NCI-H146 (cell line): ENCODE measurements at places on chromosomes 4 and X.

GRCh38 chr4:119653990-119654389 lies 25.4 kb upstream of the PDE5A start:
- DNase-seq: no peak

- no peak for DNase-seq
Observed at GRCh38 chr4:118284169-118284568, 68.6 kb downstream of the PRSS12 start.

DNA sequence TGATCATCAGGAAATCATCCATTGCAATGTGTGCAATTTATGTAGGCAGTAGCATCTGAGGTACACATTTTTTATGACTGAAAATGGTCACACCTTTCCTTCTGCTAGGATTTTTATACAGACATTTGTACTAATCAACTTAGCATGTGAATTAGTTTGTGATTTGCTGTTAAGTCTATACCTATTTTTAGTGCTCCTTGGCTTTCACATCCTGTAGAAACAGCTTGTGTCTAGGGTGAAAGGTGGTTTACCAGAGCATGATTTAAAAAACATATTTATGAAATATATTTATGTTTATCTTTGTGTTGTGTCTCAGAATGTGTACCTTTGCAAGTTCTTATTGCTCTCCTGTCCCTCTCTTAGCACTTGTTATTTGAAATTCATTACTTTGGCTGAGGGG lies 916.0 kb downstream of the TECRL start:
- no peak for DNase-seq

- DNase-seq: no peak
Observed at GRCh38 chr4:103422467-103423219, 224.5 kb upstream of the CENPE start.

DNA sequence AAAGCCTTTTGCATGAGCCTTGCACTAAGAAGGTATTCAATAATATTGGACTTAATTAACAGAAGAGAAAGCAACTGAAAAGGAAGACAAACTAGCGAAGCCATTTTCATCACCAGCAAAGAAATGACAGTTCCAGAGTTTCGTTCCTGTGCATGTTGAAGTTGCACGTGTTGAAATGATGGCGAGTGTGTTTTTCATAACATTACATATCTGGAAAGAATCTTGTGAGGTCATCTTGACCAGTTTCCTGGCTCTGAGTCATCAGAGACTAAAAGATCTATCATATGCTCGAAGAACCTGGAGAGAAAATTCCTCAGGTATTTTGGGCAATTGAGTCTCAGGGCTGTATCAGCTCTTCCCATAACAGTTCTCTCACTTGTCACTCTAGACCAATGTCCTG lies 106.2 kb upstream of the MAML3 start:
- no peak for DNase-seq

DNA sequence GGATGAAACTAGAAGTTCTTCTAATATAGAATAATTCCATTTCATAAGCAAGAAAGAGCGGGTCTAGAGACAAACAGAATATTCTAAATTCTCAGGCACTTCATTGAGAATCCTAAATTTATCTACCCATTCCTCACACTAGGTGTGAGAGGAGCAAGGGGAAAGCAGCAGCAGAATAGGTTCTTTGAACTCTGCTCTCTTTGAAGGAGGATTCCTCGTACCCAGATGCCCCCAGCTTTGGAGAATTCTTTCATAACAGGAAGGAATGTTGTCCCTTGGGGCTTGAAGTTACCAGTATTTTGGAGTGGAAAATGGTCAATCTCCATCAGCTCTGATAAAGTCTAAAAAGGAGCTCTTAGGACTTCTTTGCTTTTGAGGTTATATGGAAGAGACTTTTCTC lies 59.7 kb upstream of the RASGEF1B start:
- no peak for DNase-seq

DNA sequence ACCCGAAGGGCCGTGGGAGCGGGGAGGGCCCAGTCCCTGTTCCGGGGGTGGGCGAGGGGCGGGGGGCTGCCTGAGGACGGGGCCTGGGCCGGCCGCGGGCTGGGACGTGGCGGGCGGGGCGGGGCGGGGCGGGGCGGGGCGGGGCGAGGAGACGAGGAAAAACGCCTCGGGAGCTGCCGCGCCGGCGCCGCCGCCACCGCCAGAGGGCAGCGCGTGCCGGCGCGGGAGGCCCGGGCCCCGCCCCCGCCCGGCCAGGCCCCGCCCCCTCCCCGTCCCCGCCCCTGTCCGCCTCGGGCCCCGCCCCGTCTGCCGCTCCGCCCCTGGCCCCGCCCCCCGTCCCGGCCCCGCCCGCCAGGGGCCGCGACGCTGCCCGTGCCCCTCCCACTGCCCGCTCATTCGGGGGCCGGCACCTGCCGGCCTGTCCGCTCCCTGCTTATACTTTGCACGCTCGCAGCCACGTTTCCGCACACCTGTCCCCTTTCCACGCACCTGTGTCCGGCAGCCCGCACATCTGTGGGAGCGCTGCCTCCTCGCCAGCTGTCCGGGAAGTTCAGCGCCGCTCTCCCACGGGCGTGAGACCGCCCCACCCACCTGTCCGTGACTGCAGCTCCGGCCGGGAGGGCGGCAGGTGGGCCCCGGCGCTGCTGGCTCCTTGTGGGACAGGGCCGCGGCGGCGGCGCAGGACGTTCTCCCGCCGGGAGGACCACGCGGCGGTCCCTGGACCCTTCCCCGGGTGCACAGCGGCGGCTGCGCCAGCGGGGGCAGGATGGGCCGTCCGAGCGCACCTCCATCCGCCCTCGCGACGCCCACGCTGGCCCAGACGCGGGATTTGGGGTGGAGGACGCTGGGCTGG lies 1.7 kb upstream of the FGFRL1 start:
- peak; percentile 34 for DNase-seq

DNA sequence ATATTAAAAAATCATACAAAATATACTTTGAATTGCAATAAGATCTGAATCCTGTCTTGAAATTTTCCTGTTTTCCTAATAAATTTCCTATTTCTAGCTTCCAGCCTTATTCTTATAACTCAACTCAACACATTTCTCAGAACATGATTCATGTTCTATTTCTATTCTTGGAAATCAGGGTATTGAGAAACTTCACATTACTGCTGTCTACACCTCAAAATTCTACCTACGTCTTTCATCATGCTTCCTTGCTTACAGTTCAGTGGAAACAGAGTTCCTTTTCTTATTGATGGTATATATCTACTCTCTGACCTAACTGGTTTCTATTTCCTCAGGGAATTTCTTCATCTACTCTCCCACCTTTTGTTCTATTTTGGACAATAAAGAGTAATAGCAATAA lies 2139.0 kb downstream of the ARAP2 start:
- DNase-seq: no peak

GRCh38 chr4:183506389-183506735 lies 1.5 kb downstream of the ING2 start:
- no peak for DNase-seq

DNA sequence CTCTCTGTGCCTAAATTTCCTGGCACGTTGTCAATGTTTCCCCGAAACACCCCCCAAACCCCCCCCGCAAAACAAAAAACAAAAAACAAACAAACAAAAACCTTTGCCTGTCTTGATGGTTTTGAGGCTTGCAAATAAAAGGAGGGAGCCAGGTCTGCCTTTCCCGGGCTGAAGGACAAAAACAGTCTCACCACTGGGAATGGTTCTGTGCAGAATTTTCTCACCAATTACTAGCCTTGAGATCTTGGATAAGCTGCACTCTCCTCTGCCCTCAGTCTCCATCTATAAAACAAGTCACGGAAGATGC lies 15.5 kb downstream of the NKX3-2 start:
- DNase-seq: no peak

- no peak for DNase-seq
Observed at GRCh38 chr4:20676501-20677197, 23.6 kb upstream of the PACRGL start.

DNA sequence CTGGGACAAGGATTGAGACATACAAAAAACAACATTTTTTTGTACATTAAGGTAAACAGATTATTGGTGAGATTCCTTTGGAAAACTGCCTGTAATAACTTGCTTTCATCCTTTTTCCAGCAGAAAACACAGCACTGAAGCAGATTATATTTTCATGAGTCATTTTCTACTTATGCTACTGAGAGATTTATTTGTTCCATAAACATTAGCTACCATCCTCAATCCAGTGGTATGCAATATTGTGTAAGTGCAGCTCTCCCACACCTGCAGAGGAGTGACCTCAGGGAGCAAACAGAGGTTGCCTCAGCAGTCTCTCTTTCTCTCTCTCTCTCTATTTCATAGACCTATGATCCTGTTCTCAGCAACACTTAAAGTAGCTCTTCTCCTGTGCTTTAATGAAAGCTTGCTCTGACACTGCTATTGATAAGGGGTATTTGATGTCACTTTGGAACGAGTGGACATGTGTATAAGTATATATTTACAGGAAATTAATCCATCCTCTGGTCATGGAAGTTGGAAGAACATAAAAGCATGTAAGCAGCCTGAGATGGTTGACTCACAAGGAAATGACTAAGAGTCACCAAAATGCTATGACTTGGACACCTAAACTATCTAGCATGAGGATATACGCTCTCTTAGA lies 163.7 kb upstream of the SPANXC start:
- no peak for DNase-seq

GRCh38 chrX:110123331-110123782 lies 120.4 kb downstream of the TMEM164 start:
- no peak for DNase-seq

GRCh38 chrX:116277351-116278225 lies 107.0 kb downstream of the AGTR2 start:
- no peak for DNase-seq

DNA sequence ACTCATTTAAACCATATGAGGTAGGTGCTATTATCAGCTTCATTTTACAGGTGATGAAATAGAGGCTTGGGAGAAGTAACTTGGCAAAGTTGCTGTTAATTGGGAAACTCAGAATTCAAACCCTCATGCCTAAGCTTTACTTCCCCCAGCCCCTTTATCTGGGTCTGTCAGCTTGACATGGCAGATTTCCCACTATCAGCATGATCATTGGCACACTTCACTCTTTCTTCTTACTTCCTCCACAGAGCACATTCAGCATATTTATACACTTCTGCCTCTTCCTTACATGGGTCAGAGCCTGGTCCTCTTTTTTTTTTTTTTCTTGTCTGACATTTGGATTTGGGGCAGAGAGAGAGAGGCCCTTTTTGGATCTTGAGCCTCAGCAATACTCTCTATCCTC lies 56.5 kb upstream of the ARX start:
- no peak for DNase-seq

DNA sequence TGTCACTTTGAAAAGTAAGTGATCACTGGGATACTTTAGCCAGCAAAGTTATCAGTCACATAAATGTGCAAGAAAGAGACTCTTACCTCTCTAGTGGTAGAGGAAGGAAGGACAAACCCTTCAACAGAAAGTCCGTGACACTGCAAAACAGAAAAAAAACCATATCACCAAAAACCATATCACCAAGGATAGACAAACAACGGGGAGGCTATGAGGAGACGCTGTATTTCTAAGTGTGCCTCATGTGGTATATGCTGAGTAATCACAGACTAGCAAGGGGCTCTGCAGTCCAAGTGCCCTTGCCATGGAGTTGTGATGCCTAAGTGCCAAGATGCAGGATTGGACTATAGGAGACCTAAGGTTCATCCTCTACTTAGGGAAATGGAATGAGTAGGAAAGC lies 11.5 kb upstream of the HDAC8 start:
- DNase-seq: no peak

DNA sequence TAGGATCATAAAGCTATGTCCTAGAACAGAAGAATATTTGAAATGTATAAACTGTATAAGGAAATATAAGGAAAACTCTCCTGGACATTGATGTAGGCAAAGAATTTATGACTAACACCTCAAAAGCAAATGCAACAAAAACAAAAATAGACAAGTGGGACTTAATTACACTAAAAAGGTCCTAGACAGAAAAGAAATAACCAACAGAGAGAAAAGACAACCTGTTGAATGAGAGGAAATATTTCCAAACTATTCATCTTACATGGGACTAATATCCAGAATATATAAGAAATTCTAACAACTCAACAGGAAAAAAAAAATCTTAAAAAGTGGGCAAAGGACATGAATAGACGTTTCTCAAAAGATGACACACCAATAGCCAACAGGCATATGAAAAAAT lies 54.4 kb upstream of the PRDX4 start:
- no peak for DNase-seq

- no peak for DNase-seq
Observed at GRCh38 chr4:120658772-120659171, 263.8 kb downstream of the PRDM5 start.

- DNase-seq: no peak
Observed at GRCh38 chrX:68132749-68133148, 300.5 kb downstream of the OPHN1 start.

DNA sequence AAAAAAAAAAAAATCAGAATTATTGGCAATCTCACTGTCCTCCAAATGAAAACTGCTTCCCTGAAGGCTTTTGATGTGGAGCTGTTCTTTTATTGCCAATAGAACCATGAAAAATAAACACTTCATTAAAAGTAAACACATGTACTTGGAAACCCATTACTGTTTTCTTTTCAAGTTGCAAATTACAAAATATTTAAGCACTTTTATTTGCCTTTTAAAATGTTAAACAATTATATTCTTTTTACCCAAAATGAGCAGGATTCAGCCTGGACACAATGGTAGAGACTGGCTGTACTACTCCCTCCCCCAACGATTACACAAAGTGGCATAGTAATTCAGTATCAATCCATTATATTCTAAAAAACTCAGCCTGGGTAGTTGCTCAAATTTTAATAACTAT lies 60.9 kb downstream of the SH2D1A start:
- no peak for DNase-seq

GRCh38 chr4:8201321-8201781 lies 2.3 kb downstream of the SH3TC1 start:
- DNase-seq: no peak

DNA sequence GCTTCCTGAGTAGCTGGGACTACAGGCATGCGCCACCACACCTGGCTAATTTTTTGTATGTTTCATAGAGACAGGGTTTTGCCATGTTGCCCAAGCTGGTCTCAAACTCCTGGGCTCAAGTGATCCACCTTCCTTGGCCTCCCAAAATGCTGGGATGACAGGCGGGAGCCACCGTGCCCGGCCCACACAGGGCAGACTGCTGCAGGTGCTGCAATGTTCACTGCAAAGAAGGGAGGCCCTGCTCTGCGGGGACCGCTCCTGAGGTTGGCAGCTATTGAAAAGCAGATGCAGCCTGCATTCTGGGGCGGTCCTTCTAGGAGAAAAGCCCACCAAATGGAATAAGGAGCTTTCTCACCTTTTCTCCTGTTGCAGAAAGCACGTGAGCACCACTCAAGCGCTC lies 5.0 kb downstream of the ARSD start:
- DNase-seq: no peak

- no peak for DNase-seq
Observed at GRCh38 chr4:139299536-139299935, 1.8 kb upstream of the NAA15 start.

DNA sequence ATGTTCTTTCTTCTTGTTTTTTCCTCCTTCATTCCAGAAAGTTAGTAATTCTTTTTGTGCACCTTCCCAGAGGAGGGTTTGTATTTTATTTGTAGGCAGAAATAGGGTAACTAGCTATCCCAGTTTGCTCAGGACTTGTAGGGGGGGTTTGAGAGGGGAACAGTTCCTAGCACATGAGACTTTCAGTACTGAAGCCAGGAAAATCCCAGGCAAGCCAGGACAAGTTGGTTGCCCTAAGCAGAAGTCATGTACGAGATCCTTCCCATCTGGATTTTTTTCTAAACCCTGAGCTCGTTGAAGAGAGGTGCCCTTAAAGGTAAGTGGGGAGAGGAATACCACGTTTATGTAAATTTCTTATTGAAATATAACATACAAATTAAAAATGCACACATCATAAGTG lies 15.6 kb upstream of the TAB3 start:
- no peak for DNase-seq
